ENCODE measurements at places on chromosomes 13 and 19.

GRCh38 chr13:91086936-91087716 lies 260.4 kb upstream of the MIR17HG start:
- no peak for DNase-seq

DNA sequence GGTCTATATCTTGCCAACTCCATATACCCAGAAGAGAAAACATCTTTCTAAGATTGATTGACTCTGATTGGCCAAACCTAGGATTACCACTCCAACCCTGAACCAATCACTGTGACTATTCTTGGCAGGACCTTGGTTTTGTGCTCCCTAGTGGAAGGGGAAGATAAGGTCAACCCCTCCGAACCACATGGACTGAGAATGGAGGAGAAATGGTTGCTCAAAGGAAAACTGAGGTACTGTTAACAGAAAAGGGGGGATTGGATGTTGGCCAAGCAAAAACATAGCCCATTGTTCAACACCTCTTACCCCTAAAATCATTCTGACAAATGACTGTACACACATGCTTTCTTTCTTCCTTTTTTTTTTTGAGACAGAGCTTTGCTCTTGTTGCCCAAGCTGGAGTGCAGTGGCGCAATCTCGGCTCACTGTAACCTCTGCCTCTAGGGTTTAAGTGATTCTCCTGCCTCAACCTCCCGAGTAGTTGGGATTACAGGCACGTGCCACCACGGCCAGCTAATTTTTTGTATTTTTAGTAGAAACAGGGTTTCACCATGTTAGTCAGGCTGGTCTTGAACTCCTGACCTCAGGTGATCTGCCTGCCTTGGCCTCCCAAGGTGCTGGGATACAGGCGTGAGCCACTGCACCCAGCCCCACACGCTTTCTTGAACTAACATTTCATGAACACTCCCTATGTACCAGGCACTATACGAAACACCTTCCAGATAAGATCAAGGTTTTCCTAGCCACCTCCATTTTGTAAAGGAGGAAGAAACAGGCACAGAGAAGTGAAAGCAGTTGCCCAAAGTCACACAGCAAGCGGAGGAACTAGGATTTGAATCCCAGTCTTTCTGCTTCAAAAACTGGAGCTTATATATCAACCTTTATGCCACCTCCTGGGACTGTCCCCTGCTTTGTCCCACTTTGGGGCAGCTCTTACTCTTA lies 6.5 kb downstream of the MEIOSIN start:
- no peak for DNase-seq

DNA sequence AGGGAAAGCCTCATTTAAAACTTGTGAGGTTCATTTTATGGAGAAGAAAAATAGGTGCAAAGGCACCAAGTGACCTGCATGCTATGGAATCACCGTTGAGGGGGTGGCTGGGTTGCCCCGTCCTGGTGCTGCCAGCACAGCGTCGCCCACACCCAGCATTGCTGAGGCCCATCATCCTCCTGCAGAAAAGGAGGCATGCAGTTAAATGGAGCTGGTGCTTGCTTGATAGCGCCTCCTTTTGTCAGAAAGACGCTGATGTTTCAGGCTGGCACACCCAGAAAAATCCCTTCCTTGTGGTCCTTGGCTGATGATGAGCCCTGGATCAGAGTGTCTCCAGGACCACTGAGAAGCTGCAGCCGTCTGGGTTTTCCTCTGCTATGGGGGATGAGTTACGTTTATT lies 36.9 kb downstream of the DHRS12 start:
- no peak for DNase-seq

DNA sequence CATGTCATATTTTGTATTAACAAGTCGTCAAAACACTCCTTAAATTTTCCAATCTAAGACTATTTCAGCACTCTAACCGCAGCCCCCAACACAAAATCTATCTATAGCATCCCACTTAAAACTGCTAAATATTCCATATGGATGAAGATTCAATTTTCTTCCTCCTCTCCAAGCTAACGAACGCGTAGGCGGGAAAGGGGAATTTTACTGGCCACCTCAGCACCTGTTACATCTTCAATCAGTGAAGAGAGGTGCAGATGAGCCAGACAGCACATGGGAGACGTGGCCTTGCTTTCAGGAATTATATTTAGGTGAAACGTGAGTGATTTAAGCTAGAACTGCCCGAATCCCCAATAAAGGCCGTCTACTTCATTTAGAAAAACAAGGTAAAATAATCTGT lies 1.1 kb downstream of the RBM26 start:
- no peak for DNase-seq

DNA sequence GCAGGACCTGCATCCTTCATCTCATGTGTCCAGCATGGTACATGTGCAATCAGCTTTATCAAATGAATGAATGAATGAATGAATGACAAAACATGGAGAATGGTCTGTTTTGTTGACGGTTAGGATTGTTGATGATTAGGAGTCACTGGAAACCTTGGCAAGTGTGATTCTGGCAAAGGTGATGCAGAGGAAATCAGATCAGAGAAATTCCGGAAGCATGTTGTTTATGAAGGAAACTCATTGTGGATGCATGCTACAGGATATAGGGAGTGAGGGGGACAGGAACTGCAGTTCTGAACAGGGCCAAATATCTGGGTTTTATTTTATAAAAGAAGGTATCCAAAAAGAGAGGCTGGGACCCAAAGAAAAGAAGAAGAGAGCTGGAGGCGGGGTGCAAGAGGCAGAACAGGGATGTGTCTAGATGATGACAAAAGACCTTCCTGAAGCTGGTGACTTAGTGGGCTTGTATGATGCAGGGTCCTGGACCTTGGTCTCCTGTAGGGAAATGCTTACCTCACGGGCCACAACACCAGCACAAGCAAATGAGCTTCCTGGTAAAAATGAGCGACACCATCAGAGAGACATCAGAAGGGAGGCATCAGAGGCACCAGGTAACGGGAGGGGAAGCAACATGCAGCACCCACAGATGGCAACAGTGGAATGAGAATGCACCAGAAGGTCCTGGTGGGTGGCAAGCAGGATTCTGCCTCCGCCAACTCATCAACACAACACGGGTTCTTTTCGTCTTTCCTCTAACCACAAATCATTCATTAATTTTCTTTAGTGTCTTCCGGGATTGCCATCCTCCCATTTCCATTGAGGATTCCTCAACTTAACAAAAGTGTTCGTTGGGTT lies 159.6 kb downstream of the FOXO1 start:
- DNase-seq = no peak

DNA sequence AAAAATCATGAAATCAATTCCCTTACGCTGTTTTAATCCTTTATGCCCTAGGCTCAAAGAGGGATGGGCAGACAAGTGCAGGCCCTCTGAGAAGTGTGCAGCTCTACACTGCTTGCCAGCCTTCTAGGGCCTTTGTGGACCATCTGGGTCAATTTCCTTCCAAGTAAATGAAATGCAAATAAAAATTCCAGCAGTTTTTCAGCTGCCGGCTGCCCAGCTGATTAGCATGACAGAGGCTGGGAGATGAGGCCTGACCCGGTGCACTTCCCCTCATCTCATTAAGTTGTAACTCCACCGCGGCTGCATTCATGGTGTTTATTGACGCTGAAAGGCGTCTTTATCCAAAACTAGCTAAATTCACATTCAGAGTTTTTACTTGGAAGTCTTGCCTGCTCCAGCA lies 47.5 kb upstream of the GSX1 start:
- no peak for DNase-seq

GRCh38 chr13:74646091-74646490 lies 511.9 kb upstream of the KLF12 start:
- no peak for DNase-seq

GRCh38 chr19:31759359-31759758 lies 410.1 kb upstream of the TSHZ3 start:
- no peak for DNase-seq

DNA sequence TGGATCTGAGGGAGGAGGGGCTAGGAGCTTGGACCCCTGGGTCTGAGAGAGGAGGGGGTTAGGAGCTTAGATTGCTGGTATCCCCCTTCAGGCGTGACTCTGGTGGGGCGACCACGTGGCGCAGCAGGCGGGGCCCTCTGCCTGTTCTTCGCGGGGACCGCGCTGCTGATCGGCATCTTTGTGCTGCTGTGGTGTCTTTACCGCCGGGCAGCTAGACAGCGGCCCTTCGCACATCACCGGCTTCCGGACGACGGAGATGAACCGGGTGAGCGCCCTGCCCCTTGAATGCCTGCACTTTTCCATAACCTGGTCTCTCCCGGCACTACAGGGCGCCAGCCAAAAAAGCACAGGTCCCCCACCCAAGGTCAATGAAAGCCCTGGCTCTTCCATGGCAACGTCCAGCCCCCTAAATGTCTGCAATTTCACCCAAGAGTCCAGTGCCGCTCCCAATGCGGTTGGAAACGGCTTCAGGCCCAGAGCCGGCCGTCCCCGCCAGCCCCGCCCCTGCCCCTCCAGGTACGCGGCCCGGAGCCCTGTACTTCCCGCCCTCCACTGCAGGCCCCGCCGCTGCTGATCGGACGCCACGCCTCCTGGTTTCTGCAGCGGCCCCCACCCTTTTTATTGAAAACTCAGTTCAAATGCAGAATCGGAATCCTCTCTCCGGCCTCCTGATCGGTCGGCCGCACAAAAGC lies 2.8 kb downstream of the GFY start:
- no peak for DNase-seq

- no peak for DNase-seq
Measured at GRCh38 chr13:58318495-58319167, 687.1 kb downstream of the PCDH17 start.

- DNase-seq = no peak
Measured at GRCh38 chr19:12984683-12985048, 10.6 kb upstream of the NFIX start.

DNA sequence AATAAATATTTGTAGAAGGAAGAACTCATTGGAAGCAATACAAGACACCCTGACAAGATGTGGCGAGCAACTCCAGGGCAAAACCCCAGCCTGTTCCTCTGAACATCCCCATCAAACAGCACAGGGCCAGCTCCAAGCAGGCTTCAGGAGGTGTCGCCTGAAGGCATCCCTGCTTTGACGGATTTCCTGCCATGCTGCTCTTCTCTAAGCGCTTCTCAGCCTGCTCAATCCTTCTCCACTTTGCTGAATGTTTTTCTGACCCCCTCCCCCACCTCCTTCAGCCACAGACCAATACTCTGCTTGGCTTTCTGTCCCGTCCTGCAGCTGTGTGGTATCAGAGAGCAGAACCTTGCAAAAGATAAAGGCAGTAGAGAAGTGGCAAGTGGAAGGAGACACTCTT lies 28.4 kb downstream of the C19orf81 start:
- no peak for DNase-seq

GRCh38 chr19:41531438-41532311 lies 44.3 kb upstream of the CEACAM21 start:
- peak; percentile 82 for DNase-seq

DNA sequence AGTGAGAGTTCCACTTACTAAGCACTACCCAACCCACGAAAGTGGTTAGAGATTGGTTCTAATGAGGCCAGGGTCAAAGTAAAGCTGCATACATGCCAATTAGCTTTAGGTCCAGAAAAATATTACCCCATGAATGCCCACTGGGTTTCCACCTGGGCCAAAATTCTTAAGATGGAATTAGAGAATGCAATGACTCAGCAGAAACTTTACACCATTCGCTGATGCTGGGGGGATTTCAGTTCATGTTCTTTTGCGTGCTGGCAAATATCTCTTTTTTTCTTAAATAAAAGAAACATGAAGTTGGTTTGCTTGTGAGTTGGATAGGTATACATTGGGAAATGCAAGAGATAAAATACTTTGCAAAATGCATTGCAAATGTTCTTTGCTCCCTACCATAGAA lies 715.3 kb upstream of the MIR17HG start:
- no peak for DNase-seq

DNA sequence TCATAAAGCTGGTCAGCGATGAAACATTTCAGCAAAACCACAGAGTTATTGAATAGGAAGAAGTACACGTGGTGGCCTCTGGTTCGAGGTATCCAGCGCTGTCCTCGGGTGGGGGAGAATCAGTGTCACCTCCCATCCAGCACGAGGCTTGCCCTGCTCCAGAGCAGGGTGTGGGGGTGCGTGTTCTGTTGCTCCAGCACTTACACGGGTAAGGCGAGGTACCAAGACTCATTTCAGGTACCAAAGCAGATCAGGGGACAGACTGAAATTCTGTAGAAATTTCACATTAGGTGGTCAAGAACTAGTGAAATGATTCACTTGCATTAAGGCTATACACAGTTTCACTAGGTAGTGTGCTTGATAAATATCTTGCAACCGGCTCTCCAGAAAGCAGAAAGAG lies 164.2 kb upstream of the SOX1 start:
- no peak for DNase-seq

GRCh38 chr13:46121033-46121432 lies 16.2 kb upstream of the CPB2 start:
- DNase-seq = no peak

GRCh38 chr19:19109601-19110000 lies 28.7 kb downstream of the TMEM161A start:
- DNase-seq = no peak

DNA sequence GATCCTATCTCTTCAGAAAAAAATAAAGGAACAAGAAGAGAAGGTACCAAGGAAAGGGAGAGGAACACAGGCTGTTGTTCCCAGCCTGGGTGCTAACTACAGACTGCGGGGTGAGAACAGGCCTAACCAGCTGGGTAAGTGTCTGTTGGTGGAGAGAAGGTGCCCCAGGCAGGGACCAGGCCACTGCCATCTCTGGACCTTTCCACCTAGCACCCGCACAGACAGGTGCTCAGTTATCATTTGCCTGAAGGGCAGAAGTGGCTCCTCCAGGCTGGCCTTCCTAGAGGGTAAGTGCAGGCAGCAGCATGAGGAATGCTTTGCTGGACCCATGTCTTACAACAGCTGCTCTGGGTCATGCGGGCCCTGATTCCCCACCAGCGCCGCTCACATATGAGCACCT lies 10.1 kb downstream of the DNMT1 start:
- DNase-seq = no peak

DNA sequence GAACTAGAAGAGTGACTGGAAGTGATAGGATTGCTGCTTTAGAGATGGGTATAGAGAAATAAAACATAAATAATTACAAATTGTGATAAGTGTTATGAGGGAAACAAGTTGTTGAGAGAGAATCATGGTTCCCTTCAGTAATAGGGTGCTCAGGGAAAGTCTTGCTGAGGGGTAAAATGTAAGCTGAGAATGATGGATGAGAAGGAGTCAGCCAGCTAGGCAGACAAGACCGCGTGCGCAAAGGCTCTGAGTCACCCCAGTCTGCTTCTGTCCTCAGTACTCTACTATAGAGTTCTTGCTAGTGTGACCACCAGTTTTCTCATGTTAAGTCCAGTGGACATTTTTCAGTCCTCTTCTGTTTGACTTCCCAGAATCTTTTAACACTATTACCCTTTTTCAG lies 39.5 kb downstream of the PCCA start:
- no peak for DNase-seq

- DNase-seq = no peak
Measured at GRCh38 chr13:27448308-27448707, 2.1 kb downstream of the MTIF3 start.

GRCh38 chr19:37551129-37551993 lies 43.2 kb downstream of the ZNF571 start:
- DNase-seq = peak; percentile 44
